HS-27A (cell line): ENCODE measurements at places on chromosomes 7 and 10.

DNA sequence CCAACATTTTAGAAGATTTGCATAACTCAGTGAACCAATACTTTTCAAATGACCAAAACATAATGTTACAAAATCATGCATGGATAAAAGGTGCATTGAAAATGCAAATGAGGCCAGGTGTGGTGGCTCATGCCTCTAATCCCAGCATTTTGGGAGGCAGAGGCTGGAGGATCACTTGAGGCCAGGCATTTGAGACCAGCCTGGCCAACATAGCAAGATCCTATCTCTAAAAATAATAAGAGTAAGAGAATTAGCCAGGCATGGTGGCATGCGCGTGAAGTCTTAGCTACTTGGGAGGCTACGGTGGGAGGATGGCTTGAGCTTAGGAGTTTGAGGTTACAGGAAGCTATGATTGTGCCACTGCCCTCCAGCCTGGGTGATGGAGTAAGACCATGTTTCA lies 33.4 kb downstream of the SCD start:
- DNase-seq = no peak

DNA sequence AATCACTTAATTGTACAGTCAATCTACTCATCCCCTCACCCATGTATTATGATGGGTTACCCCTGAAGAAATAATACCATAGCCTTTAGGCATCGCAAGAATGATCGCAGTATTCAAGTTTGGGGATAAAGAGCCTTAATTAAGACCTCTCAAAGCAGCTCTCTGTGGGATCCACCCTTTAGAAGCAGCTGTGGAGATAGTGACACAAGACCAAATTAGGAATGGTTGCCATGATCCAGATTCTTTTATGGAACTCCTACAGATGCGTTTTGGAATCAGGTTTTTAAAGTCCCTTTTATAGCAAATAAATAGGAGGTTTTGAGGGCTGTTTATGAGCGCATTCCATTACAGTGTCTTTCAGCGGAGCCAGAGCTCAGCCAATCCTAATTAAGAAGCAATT lies 12.2 kb downstream of the TES start:
- no peak for DNase-seq

- no peak for DNase-seq
Measured at GRCh38 chr7:116384936-116385635, 114.5 kb upstream of the CAV2 start.

DNA sequence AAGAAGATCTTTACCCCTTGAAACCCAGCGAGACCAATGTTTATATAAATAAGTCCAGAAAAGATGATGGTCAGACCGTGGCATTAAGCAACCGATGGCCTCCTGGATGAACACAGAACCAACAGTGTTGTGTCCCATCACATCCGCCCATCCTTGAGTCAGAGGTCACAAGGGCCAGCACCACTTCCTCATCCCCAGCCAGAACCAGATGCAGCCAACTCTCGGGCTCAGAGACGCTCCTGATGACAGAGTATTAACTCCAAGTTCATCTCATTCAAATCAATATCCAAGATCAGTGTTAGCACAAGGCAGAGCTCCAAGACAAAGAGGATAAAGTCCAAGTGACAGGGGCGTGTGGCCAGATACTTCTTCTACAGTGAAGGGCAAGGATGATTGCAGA lies 63.5 kb downstream of the FAM53B start:
- no peak for DNase-seq

DNA sequence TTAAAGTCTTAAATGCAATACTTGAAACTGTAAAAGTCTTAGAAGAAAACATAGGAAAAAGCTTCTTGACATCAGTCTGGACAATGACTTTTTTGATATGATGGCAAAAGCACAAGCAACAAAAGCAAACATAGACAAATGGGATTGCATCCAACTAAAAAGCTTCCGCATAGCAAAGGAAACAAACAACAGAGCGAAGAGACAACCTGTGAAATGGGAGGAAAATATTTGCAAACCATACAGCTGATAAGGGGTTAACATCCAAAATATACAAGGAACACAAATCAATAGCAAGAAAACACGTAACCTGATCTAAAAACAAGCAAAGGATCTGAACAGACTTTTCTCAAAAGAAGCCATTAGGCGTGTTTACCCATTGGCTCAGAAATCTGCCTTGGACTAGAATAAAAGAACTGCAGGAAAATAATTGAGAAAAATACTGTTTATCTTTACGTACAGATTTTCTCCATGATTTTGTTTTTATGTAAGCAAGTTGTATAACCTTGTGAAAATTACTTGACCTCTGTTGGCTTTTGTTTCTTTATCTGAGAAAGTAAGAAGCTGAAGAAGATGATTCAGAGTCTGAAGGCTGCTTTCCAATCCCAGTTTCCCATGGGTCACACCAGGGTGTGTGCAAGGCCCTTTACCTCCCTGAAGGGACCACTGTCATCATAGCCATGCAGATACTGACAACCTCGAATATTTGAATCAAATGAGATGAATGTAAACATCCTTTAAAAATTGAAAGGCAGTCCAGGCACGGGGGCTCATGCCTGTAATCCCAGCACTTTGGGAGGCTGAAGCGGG lies 99.1 kb upstream of the LANCL2 start:
- DNase-seq = no peak

DNA sequence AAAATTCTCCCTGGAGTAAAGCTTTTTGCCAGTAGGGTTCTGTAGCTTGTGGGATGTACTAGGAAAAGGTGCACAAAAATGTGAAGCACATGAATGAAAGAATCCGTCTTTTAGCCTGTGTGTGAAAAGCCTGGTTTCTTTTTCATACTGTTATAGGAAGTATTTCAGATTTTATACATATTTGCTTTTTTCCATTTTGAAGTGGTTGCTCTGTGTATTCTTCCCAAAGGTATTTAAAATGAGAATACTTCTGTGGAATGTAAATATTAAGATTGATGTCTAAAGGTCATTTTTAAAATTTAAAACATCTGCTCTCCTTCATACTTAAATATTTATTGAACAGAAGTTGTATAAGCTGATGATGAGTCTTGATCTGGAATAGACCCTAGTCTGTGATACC lies 96.8 kb downstream of the CDK14 start:
- DNase-seq = no peak

- no peak for DNase-seq
Measured at GRCh38 chr7:151821226-151821625, 55.7 kb downstream of the PRKAG2 start.

- DNase-seq = peak; percentile 29
Measured at GRCh38 chr10:9302140-9302746, 1247.8 kb downstream of the GATA3 start.

DNA sequence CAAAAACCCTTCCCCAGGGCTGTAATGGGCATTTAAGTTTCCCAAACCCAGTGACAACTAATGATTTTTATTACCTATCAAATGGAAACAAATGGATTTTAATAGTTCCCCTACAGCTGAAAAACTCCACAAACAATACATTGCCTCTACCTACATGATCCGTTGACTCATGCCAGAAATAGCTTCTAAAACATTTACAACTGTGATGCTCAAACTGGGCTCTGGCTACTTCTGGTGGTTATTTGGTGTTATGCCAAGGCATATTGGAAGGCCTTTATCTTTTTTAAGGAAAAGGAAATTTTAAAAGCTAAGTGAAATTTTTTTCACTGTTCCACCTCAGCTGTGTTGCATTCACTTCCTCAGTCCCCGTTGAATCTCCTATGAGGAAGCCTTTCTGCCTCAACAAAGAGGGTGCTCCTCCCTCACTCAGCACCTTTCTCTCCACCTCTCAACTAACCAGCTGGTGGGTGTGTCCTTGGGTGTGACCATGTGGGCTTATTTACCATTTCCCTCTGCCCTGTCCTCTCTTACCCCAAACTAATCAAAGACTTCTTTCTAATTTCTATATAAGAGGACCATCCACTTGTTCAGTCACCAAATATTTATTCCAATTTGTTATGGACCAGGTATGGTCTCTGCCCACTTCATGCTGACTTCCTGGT lies 82.9 kb downstream of the PRTFDC1 start:
- no peak for DNase-seq

DNA sequence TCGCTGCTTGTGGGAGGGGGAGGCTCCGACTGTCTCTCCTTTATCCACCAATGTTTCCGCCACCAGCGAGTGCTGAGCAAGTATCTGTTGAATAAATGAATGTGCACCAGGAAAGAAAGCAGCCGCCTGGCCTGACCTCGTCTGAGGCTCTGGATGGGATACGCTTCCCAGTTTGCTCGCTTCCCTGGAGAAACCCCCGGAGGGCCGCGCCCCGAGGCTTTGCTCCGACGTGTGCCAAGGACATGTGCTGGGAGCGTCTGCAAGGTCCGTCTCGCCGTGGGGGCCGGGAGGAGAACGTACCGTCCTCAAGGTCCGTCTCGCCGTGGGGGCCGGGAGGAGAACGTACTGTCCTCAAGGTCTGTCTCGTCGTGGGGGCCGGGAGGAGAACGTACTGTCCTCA lies 536.4 kb downstream of the DNAJB6 start:
- no peak for DNase-seq

DNA sequence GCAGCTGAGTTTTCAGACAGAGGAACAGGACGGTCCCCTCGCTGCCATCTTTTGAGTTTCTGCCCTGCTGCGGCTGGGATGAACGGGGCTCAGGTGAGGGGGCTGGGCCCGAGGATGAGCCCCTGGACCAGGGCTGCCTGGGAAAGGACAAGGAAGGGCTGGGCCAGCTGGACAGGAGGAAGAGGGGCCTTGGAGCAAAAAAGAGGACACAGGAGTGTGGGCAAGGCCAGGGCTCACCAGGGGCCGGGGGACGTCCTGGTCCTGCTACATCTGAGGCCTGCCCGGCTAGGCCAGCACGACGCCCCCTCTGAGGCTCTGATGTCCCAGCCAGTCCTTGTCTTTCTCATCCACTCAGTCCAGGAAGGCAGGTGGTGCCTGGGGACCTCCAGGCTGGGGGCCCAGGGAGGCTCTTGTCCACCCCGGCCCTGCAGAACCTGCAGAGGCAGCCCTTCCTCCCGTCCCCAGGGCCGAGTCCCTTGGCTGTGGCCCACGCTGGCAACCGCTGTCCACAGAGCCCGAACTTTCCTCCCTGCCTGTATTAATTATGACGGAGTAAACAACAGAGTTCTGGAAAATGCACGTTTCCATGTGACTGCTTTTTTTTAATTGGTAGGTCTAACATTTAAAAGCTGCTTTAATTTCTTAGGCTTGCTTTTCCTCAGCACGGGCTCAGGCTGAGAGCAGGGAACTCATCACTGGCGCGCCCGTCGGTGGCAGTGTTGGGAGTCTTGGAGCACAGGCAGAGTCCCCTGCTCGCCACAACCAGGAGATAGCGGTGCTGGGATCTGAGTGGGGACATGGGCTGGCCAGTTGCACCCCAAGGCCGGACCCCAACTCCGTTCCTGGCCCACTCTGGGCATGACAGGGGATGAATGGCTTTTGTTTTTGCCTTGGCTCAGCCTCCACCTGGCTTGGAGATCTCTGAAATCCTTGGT lies 187.7 kb downstream of the ELFN1 start:
- DNase-seq = no peak

DNA sequence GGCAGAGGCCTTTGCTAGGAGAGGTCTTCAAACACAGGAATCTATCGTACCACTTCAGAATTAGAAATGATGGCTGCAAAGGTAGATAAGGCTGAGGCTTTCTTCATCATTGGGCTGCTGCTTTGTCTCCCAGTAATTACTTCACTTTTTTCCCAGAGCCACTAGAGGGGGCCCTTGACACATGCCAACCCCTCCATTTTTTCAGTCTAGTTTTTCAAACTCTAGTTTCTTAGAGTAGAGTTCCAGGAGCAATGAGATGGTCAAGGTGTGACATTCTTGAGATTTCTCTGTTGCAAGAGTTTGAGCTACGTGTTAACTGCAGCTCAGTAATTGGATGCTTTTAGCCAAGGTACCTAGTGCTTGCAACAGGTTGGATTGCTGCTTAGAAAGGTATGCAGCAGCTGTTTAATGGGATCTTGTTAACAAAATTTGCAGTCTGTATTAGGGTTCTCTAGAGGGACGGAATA lies 33.8 kb upstream of the RBM20 start:
- DNase-seq = peak; percentile 4

GRCh38 chr7:29282819-29283414 lies 88.3 kb downstream of the CHN2 start:
- DNase-seq = no peak

- no peak for DNase-seq
Measured at GRCh38 chr10:60778971-60779796, 906 bp downstream of the CDK1 start.

DNA sequence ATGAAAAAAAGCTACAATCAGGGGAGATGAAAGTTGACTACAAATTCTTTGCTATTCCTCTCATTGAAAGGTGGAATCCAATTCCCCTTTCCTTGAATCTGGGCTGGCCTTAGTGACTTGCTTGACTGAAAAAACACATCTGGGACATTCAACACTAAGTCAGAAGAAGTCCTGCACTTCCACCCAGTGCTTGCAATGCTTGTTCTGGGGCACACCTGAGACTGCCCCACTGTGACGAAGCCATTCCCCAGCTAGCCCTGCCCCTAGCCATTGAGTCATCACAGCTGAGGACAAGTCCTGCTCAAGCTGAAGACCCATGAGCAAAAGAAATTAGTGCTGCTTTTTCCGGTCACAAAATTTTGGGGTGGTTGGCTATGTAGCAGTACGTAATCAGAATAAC lies 19.2 kb upstream of the GRID1 start:
- no peak for DNase-seq

DNA sequence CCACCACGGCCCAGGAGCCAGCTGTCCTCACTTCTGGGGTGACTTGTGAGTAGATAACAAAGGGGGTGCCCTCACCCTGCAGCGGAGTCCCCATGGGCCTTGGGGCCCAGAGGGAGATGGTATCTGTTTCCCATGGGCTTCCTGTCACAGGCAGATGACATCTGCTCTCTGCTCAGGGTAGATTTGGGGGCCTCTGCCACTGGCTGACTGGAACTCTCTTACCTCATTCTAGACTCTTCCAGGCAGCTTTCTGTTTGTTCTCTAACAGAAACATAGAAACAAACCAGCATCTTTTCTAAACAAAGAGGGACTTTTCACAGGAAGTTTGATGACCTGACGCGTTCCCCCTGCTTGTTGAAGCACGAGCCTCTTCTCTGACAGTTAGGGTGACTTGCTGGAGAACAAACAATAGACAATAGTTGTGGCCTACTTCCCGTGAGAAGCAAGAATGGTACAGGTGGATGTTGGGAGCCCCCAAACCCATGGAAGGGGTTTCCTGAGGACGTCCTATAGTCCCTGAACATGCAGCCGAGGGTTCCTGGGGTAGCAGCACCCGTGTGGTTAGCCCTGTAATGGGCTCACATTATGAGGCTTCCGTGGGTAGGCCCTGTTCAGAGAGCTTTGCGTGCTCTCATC lies 61.6 kb downstream of the GRK5 start:
- no peak for DNase-seq

DNA sequence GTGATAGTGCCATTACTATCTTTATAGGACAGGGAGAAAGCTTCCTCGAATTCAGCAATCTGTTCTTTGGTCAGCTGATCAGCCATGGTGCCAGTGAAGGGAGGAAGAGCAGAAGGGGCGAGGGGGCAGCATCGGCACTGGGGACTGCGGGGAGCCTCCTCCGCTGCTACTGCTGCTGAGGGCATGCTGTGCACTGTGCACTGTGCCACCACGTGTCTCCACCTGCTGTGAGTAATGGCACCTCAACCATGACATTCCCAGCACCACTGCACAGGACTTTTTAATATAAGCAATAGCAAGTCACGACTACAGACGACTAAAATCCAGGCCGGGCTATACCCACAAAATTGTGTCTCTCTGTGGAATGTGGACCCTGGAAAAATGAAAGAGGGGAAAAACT lies 105.0 kb upstream of the LANCL2 start:
- no peak for DNase-seq
